CD4-positive, alpha-beta T cell treated with Interleukin-10 for 1 hour (primary cell): ENCODE measurements at places on chromosomes 11 and 22.

GRCh38 chr11:77883775-77884174 is 62.8 kb downstream of the AAMDC start:
- no peak for DNase-seq

DNA sequence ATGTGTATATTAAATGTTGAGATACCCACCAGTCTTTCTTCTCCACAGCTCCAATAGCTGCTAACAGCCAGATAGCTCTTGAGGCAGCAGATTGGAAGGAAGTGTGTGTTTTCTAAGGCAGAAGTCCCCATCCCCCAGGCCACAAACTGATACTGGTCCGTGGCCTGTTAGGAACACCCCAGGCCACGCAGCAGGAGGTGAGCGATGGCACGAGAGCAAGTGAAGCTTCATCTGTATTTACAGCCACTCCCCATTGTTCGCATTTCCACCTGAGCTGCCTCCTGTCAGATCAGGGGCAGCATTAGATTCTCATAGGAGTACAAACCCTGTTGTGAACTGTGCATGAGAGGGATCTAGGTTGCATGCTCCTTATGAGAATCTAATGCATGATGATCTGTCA is 12.7 kb downstream of the CCDC73 start:
- DNase-seq, result no peak

DNA sequence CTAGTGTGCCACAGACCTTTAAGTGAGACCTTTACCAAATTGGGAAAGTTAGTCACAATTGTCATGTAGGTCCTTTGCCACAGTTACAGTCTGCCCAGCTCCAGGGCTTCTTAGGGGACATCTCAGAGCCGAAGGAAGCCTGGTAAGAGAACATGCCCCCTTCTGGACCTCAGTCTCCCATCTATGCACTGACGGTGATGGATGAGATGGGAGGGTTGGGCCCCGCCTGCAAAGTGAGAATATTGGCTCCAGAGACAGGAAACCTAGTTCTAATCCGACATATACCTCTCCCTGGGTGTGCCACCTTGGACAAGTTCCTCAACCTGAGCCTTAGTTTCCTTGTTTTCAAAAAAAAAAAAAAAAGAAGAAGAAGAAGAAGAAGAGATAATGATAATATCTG is 85.1 kb upstream of the NAV2 start:
- DNase-seq, result no peak

- no peak for DNase-seq
These were observed 5.2 kb upstream of the RASSF10 start for GRCh38 chr11:13003736-13004493.

DNA sequence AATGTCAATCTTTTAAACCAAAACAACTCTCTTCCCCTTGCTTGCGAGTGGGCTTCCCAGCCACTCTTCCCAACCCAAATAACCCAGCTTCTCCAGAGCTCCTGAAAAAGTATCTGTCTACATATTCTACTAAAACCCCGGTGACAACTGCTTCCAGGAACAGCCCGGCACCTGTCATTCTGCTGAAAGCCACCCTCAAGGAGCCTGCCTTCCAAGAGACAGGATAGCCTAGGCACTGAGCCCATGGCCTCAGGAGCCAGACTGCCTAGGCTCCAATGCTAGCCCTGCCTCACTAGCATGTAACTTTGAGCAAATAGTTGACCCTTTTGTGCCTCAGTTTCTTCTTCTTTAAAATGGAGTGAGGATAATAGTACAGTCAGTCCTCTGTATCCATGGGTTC is 459.8 kb downstream of the SOX6 start:
- DNase-seq, result no peak

GRCh38 chr11:83006877-83007330 is 64.8 kb downstream of the RAB30 start:
- DNase-seq, result no peak

DNA sequence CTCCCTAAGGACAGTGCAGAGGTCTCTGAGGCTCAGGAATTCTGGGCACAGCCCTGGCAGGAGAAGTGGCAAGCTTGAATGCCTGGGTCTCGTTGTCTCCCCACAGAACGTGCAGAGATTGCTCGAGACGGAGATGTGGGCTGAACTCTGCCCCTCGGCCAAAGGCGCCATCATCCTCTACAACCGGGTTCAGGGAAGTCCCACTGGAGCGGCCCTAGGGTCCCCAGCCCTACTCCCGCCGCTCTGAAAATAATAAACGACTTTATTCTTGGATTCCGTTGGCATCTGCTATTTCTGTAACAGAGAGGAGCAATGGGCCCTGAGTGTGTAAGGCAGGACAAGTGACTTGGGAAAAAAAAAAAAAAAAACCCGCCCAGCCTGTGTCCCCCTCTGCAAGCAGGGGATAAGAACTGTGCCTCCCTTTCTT is 591 bp upstream of the DNAJC4 start:
- DNase-seq, result no peak

GRCh38 chr11:110720431-110721275 is 8.4 kb upstream of the ARHGAP20 start:
- DNase-seq, result no peak

DNA sequence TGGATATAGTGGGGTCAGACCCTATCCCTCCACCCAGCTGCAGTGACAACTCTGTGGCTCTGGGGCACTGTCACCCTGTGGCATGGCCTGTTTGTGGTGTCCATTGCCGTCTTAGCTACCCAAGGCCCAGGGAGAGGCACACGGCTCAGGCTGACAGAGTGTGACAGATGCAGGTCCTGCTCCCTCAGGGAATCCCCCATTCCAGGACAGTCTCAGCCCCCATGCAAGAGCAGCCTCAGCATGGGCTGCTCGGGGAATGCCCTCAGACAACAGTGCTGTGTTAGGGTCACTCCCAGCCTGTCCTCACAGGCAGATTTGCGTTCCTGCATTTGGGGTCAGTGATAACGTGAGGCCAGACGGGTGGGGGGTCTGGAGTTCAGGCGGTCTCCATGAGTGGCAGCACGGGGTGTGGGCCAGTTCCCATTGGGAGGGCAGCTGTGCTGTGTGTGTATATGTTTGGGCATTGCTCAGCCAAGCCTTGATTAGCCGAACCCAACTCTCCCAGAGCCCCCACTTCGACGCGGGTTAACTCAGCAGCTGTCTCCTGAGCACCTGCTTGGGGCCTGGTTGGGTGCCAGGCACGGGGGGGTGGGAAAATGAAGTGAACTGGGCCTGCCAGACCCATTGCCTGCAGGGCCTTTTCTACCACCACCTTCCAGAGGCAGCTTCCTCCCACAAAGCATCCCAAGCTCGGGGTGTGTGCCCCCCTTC is 5.3 kb upstream of the KCNQ1OT1 start:
- no peak for DNase-seq

DNA sequence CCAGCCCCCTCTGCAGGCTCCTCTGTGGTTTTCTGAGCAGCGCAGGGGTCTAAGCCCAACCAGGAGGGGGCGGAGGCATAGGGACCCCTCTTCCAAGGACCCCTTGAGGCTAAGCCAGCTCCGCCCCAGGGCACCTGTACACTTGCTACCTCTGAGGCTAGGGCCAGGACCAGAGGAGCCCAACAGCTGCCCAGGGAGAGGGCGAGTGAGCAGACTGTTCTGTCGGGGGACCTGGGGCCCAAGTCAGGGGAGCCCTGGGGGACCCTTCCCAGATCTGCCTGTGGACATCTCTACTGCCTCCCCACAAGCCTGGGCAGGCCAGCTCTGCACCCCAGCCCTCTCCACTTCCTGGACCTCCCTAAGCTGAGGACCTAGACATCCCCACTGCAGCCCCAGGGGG is 1.8 kb downstream of the B4GALNT4 start:
- no peak for DNase-seq

DNA sequence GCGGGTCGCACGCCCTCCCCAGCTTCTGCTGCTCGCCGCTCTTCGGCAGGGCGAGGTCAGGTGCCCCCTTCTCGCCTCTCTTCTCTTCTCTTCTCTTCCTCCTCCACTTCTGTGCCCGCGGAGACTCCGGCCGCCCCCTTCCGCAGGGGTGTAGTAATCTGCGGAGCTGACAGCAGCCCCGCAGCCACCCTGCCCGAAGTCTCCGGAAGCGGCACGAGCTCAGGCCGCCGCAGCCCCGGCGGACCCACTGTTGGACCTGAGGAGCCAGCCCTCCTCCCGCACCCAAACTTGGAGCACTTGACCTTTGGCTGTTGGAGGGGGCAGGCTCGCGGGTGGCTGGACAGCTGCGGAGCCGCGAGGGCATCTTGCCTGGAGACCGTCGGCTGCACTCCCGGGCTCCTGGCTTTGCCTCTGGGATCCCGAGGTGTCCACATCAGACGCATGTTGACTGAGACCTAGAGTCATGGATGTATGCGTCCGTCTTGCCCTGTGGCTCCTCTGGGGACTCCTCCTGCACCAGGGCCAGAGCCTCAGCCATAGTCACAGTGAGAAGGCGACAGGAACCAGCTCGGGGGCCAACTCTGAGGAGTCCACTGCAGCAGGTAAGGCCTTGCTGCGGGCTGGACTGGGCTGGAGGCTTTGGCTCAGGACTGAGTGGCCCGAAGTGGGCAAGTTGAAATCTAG is 486 bp downstream of the STIM1 start:
- DNase-seq, result peak; percentile 45

DNA sequence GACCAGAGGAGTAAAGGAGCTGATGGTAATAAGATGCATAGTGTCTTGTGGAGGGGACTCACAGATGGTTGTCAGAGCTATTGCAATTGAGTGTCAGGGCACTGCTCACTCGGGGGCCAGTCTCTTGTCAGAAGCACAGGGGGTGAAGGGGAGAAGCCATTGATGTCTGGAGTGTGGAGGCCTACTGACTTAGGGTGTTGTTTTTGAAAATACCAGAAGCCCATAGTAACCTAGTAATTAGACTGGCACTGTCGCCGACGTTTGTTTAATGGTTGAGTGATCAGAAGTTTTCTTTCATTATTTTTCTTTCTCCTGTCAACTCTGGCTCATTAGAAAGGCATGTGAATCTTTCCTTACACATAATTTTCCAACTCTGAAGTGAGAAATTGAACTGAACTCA is 151.6 kb upstream of the TENM4 start:
- no peak for DNase-seq

DNA sequence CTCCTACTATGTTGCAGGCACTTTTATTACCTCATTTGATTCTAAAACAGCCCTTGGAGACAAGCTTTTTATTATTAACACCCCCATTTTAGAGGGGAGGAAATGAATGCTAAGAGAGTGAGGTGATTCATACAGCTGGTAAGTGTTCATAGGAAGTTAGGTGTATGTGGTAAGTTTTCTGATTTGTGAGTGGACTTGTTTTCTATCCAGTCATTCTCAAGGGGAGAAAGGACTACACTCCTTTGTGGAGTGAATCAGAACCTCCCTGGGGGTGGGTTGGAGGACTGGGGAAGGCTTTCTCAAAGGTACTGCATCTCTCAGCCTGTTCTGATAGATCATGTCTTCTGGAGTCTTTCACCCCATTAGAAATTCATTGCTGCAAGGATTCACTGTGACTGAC is 23.5 kb downstream of the PKNOX2 start:
- no peak for DNase-seq

DNA sequence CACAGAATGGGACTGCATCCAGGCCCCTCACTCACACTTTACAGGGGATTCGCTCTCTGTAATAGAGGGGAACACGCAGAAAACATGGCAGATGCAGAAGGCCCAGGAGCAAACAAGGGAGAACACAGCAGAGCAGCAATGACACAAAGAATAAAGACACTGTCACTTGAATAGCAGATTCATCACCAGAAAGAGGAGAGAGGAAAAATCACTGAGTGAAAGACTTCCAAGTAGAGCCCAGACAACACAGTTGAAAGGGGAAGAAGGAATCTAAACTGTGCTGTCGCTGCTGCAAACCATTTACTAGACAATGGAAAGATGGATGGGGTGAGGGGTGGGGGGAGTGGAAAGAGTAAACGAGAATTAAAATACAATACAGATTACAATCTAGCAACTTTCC is 28.8 kb upstream of the RAPSN start:
- DNase-seq, result no peak

DNA sequence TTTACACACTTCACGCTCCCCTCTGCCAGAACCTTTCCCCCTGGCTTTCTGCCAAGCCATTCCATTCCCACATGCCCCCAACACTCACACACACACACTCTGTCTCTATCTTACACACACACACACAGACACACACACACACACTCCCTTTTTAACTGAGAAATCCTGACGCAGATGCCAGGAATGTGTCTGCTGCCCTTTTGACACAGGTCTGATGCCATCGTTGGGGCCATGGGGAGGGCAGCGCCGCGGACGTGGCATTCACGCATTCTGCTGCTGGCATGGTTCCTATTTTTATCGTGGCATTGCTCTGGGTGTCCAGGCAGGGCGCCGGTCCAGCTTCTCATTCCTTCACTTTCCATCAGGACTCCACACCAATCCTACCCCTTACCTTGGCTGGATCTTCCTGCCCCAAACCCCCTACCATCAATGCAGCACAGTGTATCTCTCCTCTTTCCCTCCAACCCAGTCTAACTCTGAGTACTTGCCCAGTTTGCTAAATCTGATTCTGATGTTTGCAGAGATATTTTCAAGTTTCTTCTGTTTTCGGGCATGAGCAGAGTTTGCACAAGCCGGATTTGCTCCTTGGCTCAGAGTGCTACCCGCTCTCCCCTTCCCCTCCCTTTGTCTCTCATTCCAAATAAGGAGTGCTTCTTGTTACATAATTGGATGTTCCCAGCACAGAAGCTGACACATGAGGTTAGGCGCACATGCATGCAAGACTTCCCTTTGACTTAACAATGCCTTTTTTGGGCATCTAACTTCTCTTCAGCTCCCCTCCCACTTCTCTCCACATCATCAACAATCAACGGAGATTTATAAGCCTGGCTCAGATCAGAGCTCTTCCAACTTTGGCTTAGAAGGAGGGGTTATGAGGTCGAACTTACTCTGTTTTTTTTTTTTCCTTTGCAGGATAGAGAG is 18.8 kb downstream of the SNX19 start:
- no peak for DNase-seq

DNA sequence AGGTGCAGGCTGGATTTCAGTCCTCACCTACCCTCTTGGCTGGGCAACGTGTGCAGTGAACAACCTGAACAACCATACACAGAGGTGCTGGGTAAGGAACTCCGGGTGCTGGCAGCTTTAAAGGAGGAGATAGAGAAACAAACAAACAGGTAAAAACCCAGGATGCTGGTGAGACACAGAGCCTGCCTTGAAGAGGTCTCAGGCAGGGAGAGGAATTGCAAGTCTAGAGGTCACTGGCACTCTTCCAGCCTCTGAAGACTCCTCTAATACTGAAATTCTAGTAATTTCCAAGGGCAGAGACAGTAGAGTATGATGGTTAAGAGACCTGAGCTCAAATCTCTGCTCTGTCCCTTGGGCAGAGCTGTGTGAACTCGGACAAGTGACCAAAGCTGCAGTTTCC is 192.5 kb downstream of the CEP164 start:
- DNase-seq, result no peak

- DNase-seq, result no peak
These were observed 80.7 kb downstream of the GGT1 start for GRCh38 chr22:24683691-24684090.

- DNase-seq, result no peak
These were observed 11.4 kb downstream of the AASDHPPT start for GRCh38 chr11:106088896-106089295.

DNA sequence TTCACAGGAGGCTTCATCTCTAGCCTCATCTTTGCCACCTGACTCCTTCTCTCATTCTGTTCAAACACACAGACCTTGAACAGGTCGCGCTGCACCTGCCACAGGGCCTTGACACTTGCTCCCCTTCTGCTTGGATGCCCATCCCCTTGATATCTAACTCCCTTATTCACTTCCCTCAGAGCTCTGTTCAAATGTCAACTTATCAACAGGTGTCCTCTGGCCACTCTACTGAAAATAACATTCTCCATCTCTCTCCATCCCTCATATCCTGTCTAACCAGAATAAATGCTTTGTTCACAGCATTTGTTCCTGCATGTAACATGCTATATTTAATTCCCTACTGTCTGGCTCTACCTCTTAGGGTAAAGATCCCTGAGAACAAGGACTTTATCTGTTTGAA is 67.2 kb upstream of the DRD2 start:
- DNase-seq, result no peak

GRCh38 chr11:111329306-111330204 is 31.2 kb downstream of the POU2AF3 start:
- DNase-seq, result no peak
